ENCODE measurements at places on chromosomes 11 and 22.

- DNase-seq: no peak
Measured at GRCh38 chr11:1011320-1011698, 25.2 kb downstream of the MUC6 start.

DNA sequence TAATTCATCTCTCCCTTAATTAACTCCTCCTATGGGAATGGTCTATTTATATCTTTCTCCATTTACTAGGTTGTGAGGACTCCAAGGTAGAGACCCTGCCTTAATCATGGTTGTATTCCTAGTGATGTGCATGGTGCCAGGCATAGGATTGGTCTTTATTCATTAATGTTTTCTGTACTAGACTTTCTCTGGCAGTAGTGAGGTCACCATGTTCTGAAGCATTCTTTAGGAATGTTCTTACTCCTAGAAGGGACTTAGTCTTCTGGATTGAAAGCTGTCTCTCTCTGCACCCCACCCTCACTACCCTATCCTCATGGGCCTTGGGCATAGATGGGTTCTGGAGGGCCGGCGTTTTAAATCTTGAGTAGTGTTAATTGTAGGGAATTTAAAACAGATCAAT is 10.6 kb upstream of the INSC start:
- no peak for DNase-seq

GRCh38 chr11:57214098-57214417 is 23.0 kb downstream of the APLNR start:
- no peak for DNase-seq

- DNase-seq: peak; percentile 27
Measured at GRCh38 chr11:12841946-12842630, 167.0 kb upstream of the RASSF10 start.

DNA sequence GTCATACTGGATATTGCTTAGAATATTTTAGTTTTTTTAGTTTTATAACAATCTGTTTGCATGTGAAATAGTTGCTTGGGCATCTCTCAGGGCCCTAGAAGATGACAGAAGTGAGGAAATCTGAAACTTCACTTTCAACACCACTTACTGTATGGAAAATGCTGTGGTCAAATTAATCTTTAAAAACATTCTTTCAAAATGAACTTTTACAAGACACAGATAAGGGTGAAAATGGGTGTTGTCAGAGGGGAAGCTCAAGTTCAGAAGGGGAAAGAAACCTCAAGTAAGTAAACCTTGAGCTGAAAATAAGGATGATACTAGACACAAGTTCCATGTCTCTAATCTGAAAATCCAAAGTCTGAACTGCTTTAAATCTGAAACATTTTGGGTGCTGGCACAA is 1840.1 kb upstream of the RAG2 start:
- no peak for DNase-seq

- no peak for DNase-seq
Measured at GRCh38 chr11:77195071-77195755, 67.2 kb downstream of the MYO7A start.

All from SW 1271 (cell line).